ENCODE measurements at places on chromosomes 1 and 21.

DNA sequence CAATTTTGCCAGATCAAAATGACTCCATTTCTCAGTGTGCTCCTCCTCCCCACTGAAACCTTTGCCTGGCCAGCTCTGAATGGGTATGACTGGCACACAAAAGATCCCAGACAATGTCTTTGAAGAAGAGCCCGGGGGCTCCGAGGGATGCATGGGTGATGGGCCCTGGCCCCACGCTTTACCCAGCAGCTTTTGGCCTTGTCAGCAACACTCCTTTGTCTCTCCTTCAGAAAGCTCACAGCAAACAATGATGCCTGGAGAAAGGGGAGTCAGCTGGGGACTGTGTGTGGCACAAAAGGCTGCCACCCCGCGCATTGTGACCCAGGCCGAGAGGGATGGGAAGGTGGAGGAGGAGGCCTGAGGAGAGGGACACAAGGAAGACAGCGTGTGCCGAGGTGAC, 45.9 kb downstream of the PLXNA2 start:
- no peak for DNase-seq

- no peak for DNase-seq
These were observed 8.3 kb downstream of the GPR37L1 start for GRCh38 chr1:202130816-202131522.

DNA sequence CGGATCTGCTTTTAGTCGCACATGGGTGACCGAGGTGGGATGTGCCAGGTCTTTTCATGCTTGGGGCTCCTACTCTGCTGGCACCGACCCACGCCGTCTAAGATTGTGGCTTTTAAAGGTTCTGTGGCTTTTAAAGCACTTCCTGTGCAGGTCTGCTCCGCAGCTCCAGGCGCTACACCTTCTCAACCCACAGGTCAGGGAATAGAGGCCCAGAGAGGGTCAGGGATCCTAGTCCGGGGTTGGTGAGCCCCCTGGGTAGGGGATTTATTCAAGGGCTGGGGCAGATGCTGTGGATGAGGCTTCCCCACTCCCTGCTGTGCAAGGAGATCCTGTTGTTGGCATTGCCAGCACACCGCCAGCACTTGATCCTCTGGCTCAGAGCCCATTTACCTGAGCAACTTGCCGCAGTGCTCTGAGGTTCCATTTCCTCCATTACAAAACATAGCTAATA, 212.8 kb upstream of the RAB4A start:
- no peak for DNase-seq

DNA sequence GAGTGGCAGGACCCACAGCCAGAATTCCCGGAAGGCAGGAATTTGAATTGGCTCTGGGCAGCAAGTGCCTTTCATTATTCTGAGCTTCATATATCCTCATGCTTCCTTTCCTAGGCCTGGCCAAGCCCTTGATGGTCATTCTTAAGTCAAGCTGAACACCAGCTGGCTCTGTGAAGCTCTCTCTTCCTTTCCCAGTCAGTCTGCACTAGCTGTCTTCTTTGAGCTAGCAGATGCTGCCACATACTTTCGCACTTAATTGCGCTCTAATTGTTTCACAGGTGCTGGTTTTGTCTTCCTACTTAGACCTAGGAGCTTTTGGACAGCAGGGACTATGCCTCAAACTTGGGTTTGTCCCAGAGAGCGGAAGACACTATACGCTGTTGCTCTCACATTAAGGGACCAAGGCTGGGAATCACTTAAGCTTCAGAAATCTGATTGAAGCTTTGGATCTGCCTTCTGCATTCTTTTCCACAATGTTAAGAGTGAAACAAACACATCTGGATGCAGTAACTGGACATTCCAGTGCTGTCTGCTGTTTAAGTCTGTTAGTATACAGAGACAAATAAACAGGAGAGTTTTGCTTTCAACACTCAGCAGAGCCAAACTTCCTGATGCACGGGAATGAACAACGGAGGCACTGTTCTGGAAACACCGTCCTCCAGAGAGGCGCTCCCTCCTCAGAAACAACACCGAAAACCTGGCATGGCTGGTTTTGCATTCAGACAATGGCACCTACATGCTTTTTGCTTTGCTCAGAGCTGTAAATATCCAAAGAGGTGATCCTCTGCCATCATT, 2.2 kb downstream of the TLR5 start:
- DNase-seq, result no peak

GRCh38 chr1:33819290-33819912, 44.5 kb upstream of the HMGB4 start:
- no peak for DNase-seq

DNA sequence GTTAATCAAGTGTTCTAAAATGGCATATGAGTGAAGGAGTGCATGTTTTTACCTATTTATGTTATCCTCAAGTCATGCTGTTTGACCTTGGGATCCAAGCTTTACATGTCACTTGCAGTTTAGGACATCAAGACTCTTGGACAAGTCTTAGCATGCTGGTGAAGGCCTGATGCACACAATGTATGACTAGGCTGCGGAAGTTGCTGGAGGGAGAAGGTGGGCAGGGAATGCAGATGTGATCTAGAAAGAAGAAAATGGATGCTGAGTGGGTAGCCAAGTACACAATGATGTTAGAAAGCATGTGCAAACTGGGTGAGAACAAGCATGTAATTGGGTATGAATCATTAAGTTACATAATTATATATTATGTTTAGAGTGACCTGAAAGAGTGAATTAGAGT, 301.8 kb downstream of the BRINP2 start:
- no peak for DNase-seq

DNA sequence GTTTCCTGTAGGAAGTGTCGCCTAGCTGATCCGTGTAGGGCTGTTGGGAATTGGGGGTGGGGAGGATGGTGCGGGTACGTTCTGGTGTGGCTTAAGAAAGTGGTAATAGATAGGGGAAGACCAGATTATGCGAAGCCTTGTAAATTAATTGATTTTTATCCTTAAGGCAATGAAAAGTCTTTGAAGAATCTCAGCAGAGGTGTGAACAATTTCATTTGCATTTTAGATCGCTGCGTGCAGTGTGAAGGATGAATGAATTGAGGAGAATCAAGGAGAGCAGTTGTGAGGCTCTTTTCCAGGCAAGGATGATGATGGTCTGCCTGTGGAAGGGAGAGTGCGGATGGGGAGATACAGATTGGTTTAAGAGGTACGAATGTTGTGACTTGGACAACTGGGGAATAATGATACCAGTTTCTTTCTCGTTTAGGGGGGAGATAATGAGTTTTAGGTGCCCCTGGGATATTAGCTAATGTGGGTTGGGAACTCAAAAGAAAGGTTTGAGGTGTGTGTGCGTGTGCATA, 813 bp upstream of the DEDD start:
- DNase-seq, result peak; percentile 42

- no peak for DNase-seq
These were observed 322 bp downstream of the DCLRE1B start for GRCh38 chr1:113905435-113905861.

DNA sequence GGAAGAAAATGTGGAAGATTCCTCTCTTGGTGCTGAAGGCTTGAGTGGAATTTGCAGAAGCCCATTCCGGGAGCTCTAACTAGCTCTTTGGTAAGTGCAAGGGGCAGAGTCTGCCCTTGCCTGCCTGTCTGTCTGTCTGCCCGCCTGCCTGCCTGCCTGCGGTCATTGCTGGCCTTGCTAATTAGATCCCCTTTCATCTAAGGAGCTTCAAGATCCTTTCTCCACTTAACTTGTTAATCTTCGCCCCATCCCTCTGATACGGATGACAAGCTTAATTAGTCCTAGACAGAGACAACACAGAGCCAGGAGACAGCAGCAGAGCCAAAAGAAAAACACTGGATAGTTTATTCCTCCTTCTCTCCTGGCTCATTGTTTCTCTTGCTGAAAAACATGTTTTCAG, 80.2 kb upstream of the GADD45A start:
- no peak for DNase-seq

- no peak for DNase-seq
These were observed 627 bp upstream of the GNB1 start for GRCh38 chr1:1891349-1892078.

GRCh38 chr1:153957744-153958110, 685 bp downstream of the CRTC2 start:
- DNase-seq, result no peak

DNA sequence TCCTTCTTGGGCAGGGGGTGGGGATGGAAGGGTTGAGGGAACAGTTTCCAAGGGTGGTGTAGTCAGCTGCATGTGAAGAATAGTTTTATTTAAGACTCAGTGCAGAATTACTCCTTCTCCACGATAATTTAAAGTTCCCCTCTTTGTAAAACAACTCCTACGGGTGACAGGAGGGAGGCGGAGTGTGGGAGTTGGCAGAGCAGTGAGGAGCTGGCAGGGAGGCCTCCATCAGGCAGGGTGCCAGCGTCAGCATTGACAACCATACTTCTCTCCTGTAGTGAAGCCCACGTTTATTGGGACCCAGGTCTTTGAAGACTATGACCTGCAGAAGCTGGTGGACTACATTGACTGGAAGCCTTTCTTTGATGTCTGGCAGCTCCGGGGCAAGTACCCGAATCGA, 93.8 kb downstream of the MTR start:
- no peak for DNase-seq

GRCh38 chr21:17979763-17980162, 160.6 kb upstream of the C21orf91 start:
- DNase-seq, result no peak

- DNase-seq, result peak; percentile 47
These were observed 1.3 kb downstream of the USP24 start for GRCh38 chr1:55213885-55214211.

DNA sequence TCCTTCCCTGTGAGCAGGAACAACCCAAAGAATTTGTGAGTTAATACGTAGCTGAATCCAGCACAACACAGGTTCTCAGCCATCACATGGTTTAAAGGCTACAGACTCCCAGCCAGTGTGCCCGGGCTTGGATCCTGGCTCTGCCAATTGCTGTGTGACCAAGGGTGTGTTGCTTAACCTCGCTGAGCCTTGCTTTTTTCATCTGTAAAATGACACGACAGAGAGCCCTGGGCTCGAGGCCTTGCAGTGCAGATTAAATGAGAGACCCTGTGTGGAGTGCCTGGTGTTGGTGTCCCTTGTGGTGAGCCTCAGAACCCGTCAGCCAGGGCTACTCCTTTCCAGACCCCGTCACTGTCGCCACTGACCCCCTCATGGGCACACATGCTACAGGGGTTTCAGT, 39.4 kb downstream of the CHAF1B start:
- no peak for DNase-seq

DNA sequence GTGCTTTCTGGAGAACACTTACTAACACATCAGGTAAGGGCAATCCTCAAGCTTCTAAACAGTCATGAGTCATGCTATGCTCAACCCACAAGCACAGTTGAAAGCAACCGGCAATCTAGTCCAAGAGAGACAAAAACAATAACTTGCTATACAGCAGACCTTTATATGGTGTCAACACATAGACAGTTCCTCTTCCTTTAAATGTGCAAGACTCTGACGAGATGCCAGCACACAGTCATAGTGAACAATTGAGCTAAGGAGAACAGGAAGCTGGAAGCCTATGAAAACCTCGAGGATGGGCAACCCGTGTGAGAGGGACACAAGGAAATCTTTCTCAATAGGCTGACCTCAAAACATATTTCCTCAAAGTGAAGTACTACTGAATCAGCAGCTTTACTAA, 5.3 kb downstream of the ADIPOR1 start:
- peak; percentile 43 for DNase-seq

- no peak for DNase-seq
These were observed 1331.1 kb downstream of the MRPL39 start for GRCh38 chr21:24276204-24276603.

DNA sequence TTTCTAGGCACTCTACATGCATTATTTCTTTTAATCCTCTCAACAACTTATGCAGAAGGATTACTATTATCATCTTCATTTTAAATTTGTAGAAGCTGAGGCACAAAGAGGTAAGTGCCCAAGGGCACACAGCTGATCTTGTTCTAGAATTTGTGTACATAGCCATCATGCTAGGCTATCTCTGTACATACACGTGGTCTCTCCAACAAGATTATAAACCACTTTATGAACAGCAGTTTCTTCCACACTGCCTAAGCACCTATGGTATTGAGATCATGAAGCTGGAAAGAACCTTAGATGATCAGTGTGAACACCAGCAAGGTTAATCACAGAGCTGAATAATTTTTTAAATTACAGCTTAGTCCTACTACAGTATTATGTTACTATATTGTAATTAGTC, 28.9 kb downstream of the UCHL5 start:
- DNase-seq, result peak; percentile 14

DNA sequence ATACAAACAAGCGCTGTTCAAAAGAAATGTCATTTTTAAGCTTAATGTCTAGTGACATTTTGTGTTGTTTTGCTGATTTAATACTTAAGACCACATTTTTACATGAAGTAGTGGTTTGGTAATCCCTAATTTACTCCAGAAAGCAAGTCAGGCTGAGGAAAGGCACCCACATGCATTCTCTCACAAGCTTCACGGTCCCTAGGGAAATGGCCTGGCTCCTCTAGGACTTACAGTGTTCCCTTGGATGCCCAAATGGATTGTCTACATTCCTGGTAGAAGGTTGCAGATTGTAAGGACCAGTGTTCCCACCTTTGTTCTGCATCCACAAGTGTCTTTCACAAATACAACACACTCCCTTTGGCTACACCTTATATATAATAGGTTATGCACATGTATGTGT, 9.5 kb downstream of the GPSM2 start:
- no peak for DNase-seq

- no peak for DNase-seq
These were observed 45.7 kb downstream of the ZC3H11B start for GRCh38 chr1:219566951-219567947.

DNA sequence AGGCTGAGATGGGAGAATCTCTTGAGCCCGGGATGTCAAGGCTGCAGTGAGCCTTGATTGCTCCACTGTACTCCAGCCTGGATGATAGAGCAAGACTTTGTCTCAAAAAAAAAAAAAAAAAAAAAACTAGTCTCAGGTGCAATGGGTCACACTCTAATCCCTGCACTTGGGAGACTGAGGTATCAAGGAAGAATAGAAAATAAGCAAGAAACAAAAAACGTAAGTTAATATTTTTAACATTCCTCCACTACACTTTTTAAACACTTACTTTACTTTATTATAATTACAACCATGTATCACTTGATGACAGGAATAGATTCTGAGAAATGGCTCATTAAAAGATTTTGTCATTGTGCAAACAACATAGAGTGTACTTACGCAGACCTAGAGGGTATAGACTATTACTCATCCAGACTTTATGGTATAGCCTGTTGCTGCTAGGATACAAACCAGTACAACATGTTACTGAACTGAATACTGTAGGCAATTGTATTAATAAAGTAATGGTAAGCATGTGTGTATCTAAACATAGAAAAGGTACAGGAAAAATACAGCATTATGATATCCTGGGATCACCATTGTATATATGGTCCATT, 1244.1 kb upstream of the ADGRL4 start:
- no peak for DNase-seq

DNA sequence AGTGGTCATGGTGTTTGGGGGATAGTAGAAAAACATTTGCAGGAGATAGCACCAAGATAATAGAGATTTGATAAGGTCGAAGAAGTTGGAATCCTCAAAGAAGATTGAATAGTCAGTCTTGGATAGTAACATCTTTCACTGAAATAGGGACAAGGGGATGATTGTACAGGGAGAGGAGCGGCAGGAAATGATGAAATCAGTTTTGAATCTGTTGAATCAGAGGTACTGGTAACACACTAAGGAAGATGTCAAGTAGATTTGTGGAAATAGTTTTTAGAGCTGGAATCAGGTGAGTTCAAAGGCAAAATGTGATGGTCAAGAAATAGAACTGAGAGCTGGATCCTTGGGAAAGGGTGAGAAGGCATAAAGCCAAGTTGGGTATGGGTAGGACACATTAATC, 26.5 kb downstream of the CAP1 start:
- DNase-seq, result no peak

Data from hematopoietic multipotent progenitor cell treated with erythropoietin and hydrocortisone succinate and interleukin-3 and kit ligand, for 17 days (in vitro differentiated cells).